GM23248 (cell line): ENCODE measurements at places on chromosomes 6 and 20.

- DNase-seq, result no peak
These were observed 11.7 kb upstream of the SPO11 start for GRCh38 chr20:57317789-57318371.

- DNase-seq, result peak; percentile 71
These were observed 80.4 kb downstream of the DHX35 start for GRCh38 chr20:39042279-39043150.

GRCh38 chr20:59581993-59582679, 22.2 kb upstream of the PHACTR3 start:
- no peak for DNase-seq

GRCh38 chr20:22827916-22828315, 207.2 kb upstream of the SSTR4 start:
- DNase-seq, result no peak

DNA sequence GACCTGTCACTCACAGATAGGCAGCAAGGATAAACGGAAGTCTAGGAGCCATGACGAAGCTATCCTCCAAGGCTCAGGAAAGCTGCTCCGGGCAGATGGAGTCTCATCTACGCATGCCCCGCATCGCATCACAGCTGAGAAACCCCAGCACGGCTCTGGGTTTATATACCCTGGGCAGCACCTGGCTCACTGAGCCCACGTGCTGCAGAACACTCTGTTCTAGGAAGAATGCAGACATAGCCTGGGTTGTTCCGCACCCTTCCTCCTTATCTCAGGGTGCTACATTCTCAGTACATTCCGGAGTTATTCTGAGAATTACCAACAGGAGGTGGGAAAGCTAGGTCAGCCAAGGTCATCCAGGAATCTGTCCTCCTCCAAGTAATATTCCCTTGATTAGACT, 260.4 kb downstream of the CBLN4 start:
- DNase-seq, result no peak

DNA sequence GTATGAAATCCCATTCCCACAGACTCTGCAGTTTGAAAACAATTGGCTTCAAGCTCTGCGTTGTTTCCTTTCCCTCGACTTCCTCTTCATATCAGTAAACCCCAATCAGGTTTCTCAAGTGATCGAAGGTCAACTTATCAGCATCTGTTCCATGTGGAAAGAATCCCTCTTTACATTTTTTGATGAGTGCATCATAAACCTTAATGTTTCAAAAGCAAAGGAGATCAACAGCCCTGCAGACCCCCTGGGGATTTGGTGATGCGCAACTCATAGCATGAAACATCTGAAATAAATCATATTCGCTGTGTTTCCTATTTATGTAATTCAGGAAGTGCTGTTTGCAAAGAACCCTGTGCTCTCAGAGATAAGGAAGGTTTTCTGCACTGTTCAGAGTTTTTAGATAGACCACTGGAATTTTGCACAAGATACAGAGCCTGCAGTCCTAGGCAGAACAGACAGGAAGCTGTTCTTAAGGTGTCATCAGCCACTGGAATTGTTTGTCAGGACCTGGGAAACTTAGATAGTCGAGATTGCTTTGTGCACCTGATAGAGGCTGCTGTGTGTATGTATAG, 216.0 kb downstream of the HIVEP2 start:
- DNase-seq, result peak; percentile 53

GRCh38 chr6:169177516-169178166, 76.0 kb downstream of the THBS2 start:
- DNase-seq, result peak; percentile 80

DNA sequence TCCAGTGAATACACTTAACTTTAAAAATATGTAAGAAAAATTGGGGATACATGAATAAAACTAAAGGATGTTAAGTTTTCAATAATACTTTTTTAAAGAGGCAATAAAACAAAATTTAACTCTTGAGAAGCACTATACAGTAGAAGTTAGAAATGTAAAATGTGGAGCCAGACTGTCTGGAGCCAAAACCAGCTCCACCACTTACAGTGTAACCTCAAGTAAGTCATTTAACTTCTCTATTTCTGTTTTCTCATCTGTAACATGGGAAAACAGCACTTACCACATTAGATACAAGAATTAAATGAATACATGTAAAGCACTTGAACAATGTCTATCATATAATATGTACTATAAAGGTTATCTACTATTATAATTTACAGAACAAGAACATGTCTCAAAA, 6.7 kb downstream of the ATG5 start:
- DNase-seq, result no peak

GRCh38 chr6:165245287-165245686, 64.1 kb downstream of the C6orf118 start:
- DNase-seq, result peak; percentile 74

GRCh38 chr6:68641172-68641571, 6.1 kb downstream of the ADGRB3 start:
- no peak for DNase-seq

DNA sequence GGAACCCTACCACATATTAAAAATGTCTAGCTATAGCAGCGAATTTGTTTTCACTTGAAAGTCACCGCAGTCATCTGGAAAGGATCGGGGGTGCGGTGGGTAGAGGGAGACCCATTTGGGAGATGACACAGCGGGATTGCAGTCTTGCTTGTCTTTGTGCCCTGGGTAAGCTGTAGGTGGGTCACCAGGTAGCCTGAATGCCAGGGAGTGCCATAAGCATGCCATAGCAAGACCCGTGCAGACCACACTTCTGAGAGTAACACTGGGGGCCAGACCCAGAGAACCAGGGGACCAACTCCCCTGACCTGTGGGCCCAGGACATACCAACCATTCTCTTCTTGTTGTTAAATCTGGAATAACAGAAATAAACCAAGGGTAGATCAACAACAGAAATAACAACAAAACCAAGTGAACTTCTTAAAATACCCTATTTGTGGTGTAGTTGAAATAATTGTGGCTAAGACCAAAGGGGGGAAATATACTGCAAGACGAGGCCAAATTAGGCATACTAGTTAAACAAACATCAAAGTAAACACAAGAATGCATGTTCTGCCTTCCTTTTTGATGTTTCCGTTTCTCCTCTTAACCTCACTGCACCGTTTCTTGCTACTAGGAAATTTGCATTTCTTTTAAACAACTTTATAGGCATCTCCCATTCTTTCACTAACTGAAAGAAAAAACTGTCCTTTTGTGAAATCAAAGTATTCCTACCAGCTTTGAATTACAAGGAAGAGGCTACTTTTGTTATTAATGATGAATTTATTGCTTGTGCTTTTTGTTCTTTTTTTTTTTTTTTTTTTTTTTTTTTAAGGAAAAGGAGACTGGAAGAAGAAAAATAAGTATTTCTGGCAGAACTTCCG, 128.2 kb downstream of the SASH1 start:
- DNase-seq, result no peak
